ENCODE measurements at places on chromosomes 13 and 19.
A peak's percentile ranks its signal among the peaks of the same experiment; 100 is the strongest.

DNA sequence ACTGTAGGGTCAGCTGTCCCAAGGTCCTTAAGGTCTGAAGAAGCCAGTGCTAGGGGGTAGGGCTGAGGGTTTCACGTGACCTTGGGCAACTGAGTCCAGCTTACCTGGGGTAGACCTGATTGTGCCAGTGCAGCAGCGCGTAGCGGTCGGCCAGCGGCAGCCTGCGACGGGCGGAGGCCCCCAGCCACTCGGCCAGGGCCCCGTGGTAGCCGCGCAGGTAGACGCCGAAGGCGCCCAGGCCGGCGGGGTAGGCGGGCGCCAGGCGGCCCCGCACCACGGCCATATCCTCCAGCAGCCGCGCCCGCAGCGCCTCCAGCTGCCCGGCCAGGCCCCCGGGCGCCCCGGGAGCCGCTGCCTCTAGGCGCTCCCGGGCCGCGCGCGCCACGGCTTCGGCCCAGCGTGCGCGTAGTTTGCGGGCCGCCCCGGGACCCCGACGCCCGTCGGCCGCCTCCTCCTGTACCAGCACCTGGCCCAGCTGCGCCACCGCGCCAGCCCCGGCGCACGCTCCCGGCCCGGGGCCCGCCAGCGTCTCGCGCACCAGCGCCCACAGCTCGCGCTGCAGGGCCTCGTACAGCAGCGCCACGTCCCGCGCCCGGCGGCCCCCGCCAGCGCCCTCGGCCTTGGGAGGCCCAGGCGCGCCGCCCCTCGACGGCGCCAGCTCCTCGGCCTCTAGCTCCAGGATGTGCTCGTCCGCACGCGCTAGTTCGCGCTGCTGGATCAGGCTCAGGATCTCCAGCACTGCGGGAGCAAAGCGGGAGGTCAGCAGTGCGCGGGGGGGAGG is 10.9 kb downstream of the EXOC3L2 start:
- DNase-seq: no peak

DNA sequence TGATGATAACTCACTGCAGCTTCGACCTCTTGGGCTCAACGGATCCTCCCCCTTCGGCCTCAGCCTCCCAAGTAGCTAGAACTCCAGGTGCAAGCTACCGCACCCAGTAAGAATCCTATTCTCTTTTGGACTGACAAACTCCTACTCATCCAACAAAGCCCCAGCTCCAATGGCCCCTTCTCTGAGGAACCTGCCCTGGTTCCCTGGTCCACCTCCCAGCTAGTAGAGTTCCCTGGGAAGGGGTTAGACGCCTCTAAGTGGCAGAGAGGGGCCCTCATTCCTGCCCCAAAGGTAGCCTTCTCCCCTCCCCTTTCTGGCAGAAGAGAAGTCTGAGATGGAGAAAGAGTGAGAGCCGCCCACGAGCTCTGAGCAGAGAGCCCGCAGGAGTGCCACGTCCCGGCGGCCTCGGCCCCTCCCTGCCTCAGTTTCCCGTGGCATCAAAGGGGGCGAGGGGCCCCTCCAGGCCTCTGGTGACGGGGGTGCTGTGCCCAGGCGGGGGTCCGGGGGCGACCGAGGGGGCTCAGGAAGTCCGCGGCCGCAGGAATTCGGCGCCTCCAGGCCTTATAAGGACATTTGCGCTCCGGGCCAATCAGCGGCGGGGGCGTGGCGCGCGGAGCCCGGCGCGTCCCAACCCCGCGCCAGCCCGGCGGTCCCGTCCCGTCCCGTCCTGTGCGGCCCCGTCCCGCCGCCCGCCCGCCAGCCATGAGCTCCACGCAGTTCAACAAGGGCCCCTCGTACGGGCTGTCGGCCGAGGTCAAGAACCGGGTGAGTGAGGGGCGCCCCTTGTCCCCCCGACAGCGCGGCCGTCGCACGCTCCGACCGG is at the start of gene CNN2:
Gene CNN2, plus strand, starts transcription at position 649 of the 823 bp plus-strand sequence. Its CDS starts 54 bp downstream, at position 703.
- peak; percentile 81 for DNase-seq

DNA sequence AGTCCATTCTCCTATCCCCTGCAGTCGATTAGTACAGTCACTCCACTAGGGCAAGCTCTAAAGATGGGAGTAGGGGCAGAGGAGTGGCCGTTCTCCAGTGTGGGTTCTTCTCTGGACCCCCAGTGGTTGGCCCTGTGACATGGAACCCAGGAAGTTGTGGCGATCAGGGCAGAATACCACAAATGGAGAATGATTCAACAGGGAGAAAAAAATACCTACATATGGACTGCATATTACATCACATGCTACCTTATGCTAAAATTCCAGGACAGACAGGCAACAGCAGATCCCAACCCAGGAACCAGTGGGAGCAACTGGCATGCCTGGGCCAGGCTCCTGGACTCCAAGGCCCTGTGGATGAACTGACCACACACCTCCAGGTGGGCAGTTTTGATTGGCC is 20.4 kb downstream of the POU2F2 start:
- no peak for DNase-seq

- DNase-seq: peak; percentile 69
Measured at GRCh38 chr19:39038098-39038497, 5.7 kb upstream of the FBXO27 start.

GRCh38 chr13:111183087-111183645 is 68.1 kb downstream of the ARHGEF7 start:
- DNase-seq: no peak

- no peak for DNase-seq
Measured at GRCh38 chr19:33132021-33132420, at the start of gene WDR88. TSS of gene WDR88 (plus strand) at chr19:33132114. CDS start at chr19:33132170, 56 bp downstream.

GRCh38 chr13:40984668-40985366 is 34.3 kb downstream of the ELF1 start:
- DNase-seq: peak; percentile 61

DNA sequence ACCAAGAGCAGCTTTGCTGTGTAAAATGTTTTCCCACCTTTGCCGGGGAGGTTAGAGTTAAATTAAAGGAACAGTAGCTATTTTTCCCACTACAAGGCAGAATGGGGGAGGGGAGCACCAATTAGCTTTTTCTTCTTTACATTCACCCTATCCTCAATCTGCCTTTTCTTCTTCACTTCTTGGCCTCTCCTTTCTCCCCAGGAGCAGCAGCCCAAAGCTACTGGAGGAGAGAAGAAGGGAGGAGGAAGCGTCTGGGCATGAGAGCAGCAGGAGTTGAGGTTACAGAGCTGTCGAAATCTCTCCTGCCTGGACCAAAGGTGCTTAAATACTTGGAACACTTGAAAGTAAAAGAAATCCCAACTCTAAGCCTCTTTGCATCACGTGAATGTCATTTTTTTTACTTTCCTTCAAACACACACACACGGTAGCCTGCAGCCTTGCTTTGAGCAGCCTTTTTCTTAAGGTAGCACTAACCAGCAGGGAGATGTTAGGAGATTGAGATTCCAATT is 39.0 kb upstream of the WASF3 start:
- no peak for DNase-seq

GRCh38 chr19:17943274-17944221 is 10.7 kb downstream of the CCDC124 start:
- DNase-seq: no peak

DNA sequence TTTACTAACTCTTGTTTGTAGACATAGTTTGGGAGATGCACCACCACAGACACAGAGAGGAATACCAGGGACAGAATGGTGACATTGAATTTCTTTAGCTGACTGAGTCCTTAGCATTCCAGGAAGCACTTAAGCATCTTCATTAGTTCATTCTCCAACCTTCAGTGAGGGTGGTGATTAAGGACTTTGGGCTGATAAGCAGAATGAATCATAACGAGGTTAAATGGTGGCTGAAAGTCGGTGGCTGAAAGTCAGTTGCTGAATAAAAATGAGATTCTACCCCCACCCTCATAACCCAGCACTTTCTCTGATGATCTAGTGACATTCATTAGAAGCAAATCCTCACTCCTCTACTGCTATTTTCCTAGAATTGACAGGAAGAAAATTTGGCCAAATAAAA is 10.6 kb downstream of the PCDH8 start:
- DNase-seq: no peak

GRCh38 chr13:37956536-37956935 is 87.0 kb upstream of the TRPC4 start:
- no peak for DNase-seq

- DNase-seq: no peak
Measured at GRCh38 chr13:80109303-80109702, 231.6 kb downstream of the SPRY2 start.

DNA sequence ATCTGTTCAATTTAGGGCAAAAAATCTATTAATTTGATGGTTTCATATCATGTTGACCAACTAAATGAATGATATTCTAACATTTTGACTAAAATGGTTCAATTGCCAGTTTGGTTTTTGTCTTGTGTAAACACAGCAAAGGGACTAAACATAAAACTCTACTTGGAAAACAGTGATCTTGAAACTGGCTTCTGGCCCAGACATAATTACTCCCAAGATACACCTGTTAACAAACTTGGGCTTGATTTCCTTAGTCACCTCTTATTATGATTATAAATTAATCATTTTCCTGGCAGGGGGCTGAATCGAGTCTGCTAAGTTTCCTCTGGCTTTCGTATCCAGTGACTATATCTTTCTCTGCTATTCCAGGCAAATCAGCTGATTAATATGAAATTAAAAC is 78.0 kb upstream of the OXGR1 start:
- DNase-seq: no peak

- DNase-seq: peak; percentile 41
Measured at GRCh38 chr19:39405261-39405957, 1.2 kb upstream of the ZFP36 start.

GRCh38 chr13:31093145-31093885 is 68.4 kb downstream of the HSPH1 start:
- DNase-seq: no peak

DNA sequence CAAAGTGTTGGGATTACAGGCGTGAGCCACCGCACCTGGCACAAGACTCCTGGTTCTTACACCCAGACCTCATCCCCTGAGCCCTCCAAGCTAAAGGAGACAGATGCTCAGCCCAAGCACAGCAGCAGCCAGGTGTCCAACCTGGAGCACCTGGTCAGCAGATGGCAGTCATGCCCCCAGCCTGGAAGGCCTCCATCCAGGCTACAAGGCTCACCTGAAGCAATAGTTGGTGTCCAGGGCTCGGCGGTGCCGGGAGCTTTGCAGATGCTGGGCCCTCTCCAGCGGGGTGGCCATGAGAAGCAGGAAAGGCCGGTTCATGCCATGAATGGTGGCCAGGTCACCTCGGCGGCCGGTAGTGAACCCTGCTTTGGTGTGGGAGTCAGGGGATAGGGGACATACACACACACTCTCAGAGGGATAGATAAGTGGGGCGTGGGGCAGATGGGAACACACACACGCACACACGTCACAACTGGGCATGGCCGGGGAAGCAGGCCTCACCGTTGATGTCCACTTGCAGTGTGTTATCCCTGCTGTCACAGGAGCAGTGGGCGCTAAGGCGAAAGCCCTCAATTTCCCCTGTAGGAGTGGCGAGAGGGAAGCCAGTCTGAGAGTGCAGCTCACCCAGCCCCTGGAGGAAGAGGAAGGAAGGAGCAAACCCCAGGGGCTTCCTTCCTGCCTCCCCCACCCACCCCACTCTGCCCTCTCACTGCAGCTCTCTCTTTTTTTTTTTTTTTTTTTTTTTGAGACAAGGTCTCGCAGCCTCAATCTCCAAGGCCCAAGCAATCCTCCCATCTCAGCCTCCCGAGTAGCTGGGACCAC is 11.8 kb downstream of the TGFB1 start:
- DNase-seq: no peak

- DNase-seq: no peak
Measured at GRCh38 chr13:98098516-98098915, 44.4 kb upstream of the FARP1 start.

- peak; percentile 36 for DNase-seq
Measured at GRCh38 chr19:48051335-48052033, 7.6 kb upstream of the CABP5 start.

DNA sequence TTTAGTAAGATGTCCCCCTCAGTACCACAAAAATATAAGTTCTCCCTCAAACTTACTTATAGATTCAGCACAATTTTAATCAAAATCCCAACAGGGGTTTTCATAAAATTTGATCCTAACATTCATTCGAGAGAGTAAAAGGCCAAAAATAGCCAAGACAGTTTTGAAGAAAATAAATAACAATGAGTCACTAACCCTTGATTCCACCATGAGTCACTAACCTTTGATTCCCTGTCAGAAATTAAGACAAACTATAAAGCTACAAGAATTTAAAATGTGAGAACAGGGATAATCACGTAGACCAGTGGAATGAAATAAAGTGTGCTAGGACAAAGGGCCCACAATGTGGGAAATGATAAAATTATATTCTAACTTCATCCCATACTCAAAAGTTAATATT is 320.3 kb downstream of the SUCLA2 start:
- no peak for DNase-seq

DNA sequence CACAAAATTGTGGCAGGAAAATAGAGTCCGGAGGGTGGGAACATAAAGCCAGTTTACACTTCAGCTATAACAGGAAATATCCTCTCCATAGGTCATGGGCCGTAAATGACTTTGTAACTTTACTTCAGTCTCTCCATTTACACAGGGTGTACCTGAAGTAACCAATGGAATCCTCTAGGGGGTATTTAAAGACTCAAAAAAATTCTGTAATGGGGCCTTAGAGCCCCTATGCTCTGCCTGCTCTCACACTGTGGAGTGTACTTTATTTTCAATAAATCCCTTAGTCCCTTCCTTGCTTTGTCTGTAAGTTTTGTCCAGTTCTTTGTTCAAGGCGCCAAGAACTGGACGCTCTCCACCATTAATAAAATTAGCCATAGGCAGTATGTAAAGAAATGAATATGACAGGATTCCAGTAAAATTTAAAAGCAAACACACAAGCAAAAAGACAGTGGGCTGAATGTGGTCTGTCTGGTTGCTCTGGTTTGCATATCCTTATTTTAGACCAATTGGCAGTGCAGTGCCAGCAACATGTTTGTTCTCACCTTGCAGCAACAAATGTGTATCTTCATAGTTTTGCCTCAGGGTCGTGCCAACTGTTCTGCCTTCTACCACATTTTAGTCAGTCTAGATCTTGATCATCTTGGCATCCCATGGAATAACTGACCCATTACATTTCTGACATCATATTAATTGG is 801.5 kb upstream of the SPRY2 start:
- DNase-seq: no peak

DNA sequence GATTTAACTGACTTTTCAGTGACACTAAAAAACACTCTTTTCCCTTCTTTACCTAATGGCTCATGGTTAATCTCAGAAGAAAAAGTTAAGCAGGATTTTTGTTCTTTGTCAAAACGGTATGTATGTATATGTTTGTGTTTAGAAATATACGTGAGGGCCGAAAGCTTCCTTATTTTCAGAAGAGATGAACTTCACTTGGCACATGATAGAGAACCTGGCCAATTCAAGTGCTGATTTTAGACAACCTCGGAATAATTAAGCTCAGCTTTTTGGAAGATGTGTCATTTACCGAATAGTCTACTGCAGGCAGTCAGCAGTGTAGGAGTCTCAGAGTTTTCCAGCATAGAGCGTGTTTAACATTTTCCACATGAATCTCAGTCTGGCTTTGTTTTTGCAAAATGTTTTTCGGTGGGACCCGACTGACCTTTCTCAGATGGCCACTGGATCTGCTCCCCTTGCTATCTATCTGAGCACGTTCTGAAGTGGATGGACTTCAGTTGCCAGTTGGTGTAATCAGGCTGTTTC is 4.6 kb downstream of the RNASEH2B start:
- no peak for DNase-seq

- DNase-seq: peak; percentile 75
Measured at GRCh38 chr19:46515879-46516350, 20.2 kb upstream of the PNMA8B start.

- DNase-seq: no peak
Measured at GRCh38 chr13:93635616-93636032, 409.0 kb downstream of the GPC6 start.

- no peak for DNase-seq
Measured at GRCh38 chr13:20387441-20387971, 138.2 kb downstream of the CRYL1 start.
